Activated CD8-positive, alpha-beta memory T cell treated with anti-CD3 and anti-CD28 coated beads for 1 hour (primary cell): ENCODE measurements at places on chromosomes 3 and 15.

DNA sequence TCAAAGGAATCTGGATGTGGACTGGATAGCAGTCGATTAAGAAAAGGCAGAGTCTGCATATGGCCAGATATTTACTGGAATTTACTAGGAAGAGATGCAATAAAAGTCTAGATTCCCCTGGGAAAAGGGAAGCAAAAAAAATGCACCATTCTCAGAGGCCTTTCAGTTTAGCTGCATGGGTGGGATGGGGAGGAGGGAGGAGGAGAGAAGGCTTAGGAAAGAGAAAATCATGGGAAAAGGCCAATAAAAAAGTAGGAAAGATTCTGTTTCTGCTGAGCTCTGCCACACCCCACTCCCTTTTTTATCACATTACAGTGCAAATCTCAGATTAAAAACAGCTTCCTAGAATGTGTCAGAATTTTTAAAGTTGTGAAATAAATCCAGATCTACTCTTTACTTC lies 103.6 kb downstream of the ADAMTS9 start:
- DNase-seq = no peak

GRCh38 chr15:64288999-64289398 lies 67.0 kb downstream of the CSNK1G1 start:
- DNase-seq = no peak

DNA sequence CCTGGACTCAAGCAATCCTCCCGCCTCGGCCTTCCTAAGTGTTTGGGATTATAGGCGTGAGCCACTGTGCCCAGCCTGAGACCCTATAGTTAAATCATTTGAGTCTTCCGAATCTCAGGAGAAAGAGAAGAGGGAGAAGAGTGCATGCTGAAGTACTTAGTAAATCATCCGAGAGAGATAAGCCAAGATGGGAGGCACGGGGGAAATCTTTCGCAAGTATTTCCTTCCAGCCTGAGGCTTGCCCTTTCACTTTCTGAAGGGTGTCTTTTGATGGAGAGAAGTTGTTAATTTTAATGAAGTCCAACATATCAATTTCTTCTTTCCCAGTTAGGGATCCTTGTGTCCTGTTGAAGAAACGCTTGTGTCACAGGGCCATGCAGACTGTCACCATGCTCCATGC lies 97.1 kb upstream of the SLC6A6 start:
- DNase-seq = no peak

GRCh38 chr15:64134345-64134829 lies 17.1 kb upstream of the SNX22 start:
- no peak for DNase-seq

GRCh38 chr15:99586121-99586520 lies 20.3 kb downstream of the MEF2A start:
- DNase-seq = no peak

GRCh38 chr3:175186511-175186910 lies 327.4 kb downstream of the NAALADL2 start:
- DNase-seq = no peak

DNA sequence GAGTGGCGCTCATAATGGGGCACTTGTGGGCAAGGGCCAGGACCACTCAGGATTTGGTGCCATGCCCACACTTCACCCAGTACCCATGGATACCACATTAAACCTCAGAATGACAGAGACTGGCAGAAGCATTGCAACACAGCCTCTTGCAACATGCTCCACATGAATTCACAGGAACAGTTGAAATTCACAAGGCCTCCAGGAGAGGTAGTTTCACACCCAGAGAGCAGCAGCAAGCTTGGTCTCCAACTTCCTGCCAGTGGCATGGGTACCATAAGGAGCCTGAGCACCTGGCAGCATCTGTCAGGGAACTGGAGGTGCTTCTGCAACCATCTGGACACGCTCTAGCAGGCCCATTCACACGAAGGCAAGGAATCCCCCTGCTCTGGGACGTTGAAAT lies 101.0 kb downstream of the OSBPL10 start:
- DNase-seq = no peak

DNA sequence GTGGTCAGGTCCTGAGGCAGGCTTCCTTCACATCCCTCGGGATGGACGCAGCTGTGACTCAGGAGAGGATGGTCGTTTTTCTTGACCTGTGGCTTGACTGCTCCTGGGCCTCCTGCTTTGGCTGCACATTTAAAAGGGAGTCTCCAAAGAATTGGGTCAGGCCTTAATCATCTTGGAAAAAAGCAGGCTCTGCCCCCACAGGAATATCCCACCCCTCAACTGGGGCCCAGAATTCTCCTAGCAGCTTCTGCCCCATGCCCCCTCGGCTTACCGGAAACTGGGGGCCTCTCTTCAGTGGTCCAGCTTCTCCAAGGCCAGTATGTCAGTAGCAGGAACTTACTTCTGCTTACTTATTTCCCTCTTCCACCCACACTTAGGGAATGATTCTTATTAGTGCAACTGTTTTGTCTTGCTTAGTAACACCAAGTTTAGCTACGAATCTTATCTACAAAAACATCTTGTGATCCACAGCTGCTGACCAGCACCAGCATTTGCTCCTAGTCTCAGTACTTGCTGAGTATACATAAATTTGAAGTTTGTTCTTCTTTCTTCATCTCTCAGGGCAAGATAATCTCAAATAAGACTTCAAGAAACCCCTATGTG lies 35.7 kb downstream of the ATG7 start:
- DNase-seq = no peak

GRCh38 chr3:117407317-117407716 lies 697.7 kb downstream of the TUSC7 start:
- DNase-seq = no peak

GRCh38 chr3:137987723-137988122 lies 22.2 kb upstream of the CLDN18 start:
- no peak for DNase-seq

GRCh38 chr3:116046350-116046749 lies 398.9 kb downstream of the LSAMP start:
- DNase-seq = no peak

DNA sequence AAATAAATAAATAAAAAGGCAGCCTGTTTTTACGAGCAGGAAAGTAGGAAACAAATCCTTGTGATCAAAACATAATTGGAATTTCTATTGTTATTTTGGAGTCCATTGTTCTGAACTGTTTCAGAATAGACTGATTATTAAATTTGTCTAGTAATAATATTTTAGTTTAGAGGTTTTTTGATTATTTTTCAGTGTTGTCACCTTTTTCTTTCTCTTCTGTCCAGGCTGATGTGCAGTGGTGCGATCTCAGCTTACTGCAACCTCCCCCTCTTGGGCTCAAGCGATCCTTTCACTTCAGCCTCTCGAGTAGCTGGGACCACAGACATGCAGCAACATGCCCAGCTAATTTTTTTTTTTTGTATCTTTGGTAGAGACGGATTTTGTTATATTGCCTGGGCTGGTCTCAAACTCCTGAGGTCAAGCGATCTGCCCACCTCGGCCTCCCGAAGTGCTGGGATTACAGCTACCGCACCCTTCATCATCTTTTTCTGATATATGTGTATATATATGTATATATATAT lies 38.0 kb downstream of the KAT2B start:
- no peak for DNase-seq

GRCh38 chr3:98359993-98360675 lies 6.5 kb downstream of the OR5K4 start:
- DNase-seq = no peak

- no peak for DNase-seq
Measured at GRCh38 chr15:82803793-82804574, 1.9 kb downstream of the FSD2 start.

- DNase-seq = no peak
Measured at GRCh38 chr3:128844502-128844901, 34.9 kb upstream of the ACAD9 start.

DNA sequence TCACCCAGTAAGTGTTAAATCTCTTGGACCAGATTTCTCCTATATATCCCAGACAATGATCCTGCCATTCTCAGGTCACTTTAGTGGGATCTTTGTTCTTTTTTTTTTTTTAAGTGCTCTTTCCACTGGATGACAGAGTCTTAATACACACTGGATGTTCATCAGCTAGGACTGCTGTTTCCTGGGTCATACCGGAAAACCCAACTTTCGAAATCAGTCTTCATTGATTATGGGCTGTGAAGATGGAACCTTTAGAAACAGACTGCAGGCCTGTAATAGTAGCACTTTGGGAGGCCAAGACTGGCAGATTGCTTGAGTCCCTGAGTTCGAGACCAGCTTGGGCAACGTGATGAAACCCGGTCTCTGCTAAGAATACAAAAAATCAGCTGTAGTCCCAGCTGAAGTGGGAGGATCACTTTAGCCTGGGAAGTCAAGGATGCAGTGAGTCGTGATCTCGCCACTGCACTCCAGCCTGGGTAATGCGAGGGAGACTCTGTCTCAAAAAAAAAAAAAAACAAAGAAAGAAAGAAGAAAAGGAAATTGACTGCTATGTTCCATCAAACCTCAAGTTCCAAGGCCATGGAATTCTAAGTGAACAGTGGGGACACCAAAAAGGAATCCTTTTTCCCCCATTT lies 2.3 kb downstream of the EOGT start:
- DNase-seq = no peak

DNA sequence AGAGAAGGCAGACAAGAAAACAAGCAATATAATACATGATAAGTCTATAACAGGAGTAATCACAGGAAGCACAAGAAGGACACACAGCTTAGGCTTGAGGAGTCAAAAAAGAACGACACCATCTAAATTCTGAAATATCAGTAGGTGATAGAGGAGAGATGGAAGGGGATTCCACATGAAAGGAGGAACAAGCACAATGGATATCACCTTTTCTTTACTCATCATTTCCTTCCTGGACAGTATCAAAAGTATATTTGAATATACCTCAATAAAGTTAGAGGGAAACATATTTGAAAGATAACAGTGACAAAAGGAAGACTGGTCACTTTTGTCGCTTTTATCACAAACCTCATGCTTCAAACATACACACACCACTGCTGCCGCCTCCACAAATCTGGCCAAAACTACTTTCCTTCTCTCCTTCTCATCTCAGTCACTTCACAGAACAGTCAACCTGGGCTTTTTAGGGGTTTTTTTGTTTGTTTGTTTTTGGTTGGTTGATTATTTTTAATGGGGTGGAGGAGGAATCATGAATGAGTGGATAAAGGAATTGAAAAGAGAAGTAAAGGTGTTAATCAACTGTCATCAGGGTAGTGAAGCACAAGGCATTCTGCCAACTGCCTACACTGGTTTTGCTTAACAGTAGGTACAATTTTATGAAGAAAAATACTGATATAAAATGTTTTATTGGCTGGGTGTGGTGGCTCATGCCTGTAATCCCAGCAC lies 18.5 kb downstream of the DENND4A start:
- no peak for DNase-seq

- peak; percentile 45 for DNase-seq
Measured at GRCh38 chr3:146469150-146470017, at the start of gene PLSCR2. PLSCR2 (minus strand) TSS chr3:146469561; CDS start chr3:146459904, 9,657 bp downstream.

DNA sequence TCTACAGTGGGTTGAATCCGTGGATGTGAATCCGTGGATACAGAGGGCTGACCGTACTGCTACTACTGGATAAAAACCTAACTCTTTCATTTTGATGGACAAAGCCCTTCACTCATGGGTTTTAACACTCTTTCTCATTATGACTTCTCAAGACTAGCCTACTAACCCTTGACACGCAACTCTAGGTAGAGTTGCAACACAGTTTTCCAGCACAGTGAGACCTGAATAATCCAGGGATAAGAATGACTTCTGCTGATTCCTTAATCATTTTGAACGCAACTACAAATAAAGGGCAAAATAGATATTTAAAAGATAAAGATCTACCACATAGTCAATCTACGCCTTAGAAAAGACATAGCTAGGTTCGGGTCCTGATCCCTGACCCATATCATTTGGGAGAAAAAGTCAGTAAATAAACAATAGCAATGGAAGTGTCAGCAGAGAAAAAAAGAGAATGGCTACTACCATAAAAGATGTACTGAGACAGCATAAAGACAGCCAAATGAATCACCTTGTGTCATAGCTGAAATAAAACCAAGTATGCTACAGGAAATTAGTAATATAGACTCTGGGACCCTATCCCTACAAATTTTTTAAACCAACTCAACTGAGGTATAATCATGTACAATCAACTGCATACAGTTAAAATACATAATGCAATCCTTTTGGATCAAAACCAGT lies 87.6 kb downstream of the DPH6 start:
- no peak for DNase-seq

DNA sequence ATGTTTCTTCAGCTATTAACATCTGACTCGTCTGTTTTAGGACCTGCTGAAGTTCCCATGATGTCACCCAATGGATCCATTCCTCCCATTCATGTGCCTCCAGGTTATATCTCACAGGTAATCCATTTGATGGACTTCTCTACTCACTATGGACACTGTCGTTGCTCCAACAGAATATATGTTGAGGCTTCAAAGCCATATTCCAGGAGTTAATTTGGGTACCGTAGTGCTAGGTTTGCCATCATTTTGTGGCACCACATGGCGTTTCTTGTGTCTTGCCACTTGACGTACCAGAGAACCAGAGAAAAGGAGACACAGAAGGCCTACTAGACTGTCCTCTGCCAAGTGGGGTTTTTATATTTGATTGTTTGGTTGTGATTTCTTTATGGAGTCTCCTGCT lies 187.5 kb downstream of the FNDC3B start:
- DNase-seq = no peak

- no peak for DNase-seq
Measured at GRCh38 chr3:121894301-121894990, at the start of gene SLC15A2. SLC15A2 (plus strand) TSS chr3:121894401; CDS start chr3:121894477, 76 bp downstream.

GRCh38 chr3:108159105-108159504 lies 63.1 kb downstream of the IFT57 start:
- no peak for DNase-seq

GRCh38 chr3:13665582-13666226 lies 116.8 kb downstream of the FBLN2 start:
- DNase-seq = no peak

DNA sequence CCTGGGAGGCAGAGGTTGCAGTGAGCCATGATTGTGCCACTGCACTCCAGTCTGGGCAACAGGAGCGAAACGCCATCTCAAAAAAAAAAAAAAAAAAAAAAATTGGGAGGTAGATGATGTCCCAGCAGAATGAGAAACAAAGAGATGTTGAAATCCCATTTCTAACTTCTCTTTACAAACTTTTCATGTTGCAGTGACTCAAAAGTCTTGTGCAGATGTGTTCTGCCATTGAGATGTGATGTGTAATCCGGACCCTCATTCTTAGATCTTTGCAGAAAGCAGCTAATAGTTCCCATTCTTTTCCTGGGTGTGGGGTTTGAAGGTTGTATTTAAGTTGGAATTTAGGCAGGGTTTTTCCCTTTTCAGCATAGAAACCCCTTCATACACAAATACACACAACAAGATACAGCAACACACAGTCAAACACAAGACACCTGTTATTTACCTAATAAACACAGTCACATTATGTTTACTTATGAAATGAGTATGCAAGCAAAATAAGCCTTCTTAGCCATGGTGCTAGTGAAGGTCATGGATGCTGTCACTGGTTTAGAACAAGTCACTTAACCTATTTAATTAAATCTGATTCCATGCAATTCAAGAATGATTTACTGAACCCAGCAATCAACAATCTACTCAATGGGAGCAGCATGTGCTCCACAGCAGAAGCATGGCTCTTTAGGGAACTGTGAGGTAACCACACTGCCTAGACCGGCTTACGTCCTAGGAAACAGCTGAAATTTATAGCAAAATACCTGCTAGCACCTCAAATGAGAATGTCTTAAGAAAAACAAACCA lies 14.9 kb downstream of the SIAH2 start:
- DNase-seq = no peak
